ENCODE measurements at places on chromosomes 12 and 14. TPM values are rescaled to one million over a fixed set of nuclear protein-coding genes. Genes with fewer than 3 reads are reported as not detected.

- DNase-seq, result no peak
These were observed 101.1 kb downstream of the OTX2 start for GRCh38 chr14:56709201-56709600.

- no peak for DNase-seq
These were observed 248.0 kb downstream of the NPAS3 start for GRCh38 chr14:33186656-33187055.

DNA sequence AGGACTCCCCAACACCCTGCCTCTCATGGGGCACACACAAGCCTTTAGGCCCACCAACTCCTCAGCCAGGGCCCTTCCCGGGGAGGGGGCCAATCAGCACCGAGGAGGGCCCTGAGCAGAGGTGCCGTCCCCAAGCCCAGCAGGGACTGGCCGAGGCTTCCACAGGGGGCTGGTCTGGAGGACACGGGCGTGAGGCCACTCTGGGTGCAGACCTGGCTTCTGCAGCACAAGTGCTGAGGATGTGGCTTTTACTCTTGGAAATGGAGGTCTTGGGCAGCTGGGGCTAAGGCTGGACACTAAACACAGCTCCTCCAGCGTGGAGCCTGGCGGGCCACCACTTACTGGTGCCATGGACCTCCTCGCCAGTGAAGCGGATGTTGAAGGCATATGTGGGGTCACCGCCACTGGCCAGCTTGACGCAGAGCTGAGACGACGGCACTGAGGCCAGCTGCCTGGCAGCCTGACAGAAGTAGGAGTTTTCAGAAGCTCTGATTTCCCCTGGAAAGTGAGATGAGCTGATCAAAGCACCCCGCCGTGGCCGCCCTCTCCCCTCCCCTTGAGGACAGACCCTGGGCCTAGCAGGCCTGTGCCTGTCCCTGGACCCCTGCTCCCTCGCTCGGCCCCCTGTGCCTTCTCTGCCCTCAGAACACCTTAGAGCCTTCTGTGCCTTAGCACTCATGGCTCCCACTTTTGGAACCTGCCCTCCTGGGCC lies 44.0 kb downstream of the TRAFD1 start:
- DNase-seq, result no peak

DNA sequence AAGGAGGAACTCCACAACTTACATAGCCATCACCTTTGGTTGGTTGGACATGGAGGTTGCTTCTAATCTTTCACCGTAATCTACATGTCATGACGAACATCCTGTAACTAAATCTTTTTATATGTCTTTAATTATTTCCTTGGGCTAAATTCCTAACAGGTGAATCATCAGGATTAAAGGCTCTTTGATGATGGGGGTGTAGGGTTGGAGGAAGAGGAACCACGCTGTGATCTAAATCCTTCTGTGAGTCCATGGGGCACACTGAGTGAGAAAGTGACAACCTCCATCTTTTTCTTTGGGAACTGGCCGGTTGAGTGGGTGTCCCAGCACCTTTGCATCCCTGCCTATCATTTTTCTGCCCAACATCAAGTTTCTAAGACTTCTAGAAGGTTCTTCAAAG lies 31.1 kb upstream of the MAP1LC3B2 start:
- peak; percentile 43 for DNase-seq

- no peak for DNase-seq
These were observed 40.0 kb downstream of the MYBPC1 start for GRCh38 chr12:101634724-101635123.

DNA sequence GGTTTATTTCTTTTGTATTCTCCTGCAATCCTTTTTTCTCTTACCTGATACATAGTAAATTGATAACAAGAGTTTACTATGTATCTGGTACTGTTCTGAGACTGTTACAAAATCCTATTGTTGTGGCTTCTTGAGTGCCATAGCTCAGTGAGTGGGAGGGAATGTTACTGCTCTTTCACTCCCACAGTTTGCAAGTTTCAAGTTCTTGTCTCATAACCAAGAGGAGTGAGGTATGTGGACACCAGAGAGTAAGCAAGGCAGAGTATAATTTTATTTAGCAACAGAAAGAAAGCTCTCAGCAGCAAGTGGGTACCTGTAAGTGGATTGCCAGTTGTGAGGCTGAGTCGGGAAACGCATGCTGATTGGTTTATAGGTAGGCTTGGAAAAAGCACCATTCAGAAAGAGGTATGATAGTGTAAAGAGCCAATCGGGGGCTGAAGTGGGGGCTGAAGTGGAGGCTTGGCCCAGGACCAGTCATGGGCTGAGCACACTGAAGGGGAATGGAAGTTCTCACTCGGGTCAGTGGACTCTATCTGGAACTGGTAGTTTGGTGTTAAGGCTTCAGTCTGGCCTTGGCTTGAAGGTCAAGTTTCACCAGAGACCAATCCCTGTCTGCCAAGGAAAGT lies 850.8 kb downstream of the TMTC2 start:
- peak; percentile 0 for DNase-seq

- peak; percentile 47 for DNase-seq
These were observed 21.5 kb upstream of the IFNG start for GRCh38 chr12:68180792-68181744.

DNA sequence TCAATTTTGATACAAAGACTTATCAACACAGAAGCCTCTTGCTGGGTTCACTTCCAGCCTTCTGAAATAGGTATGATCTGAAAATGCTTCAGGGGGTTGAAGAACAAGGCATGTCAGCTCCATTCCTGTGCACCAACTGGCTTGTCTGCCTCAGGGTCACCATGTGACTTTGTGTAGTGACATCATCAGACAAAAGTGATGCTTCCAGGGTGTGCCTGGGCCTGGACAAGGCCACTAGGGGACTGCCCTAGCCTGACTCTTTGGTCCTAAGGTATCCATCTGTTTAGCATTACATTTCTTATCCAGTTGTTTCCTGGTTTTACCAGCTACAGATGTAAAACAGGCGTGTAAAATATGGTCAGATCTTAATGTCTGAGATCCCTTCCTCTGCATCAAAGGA lies 155.6 kb downstream of the CAND1 start:
- DNase-seq, result no peak

GRCh38 chr12:71721783-71722505 lies 32.7 kb upstream of the RAB21 start:
- no peak for DNase-seq

- no peak for DNase-seq
These were observed 488.5 kb upstream of the TBX3 start for GRCh38 chr12:115172521-115172920.

GRCh38 chr12:15892645-15893259 lies 10.6 kb downstream of the STRAP start:
- DNase-seq, result no peak

GRCh38 chr12:23211384-23212320 lies 586.7 kb downstream of the ETNK1 start:
- DNase-seq, result no peak

- no peak for DNase-seq
These were observed 119.2 kb upstream of the SCAF11 start for GRCh38 chr12:46109343-46110222.

GRCh38 chr14:96260341-96260821 lies 4.4 kb downstream of the BDKRB1 start:
- DNase-seq, result peak; percentile 93

DNA sequence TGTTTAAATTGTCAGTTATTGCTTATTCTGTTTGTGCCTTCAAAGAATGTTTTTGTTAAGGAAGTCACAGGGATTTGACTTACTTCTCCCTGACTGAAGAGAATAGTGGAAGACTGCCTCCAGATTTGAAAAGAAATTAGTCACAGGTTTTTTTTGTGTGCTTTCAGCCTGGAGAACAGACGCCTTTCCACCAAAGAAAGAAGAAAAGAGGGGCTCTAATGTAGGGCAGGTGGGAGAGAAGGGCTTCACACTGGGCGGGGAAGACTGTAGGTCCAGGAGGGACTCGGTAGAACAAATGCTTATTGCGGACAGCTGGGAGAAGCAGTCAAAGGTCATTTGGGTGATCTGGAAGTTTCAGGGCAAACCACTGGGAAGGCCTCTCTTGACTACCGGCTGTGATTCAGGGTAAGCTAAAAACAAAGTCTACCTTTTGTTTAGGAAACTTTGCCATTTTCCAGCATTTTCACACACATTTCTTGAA lies 76.8 kb downstream of the SAMD4A start:
- DNase-seq, result no peak

Gene ST8SIA1
- 10.1 TPM for total RNA-seq

Gene FGF23
- total RNA-seq, result 0.86 TPM

Gene SLC8A3
- 0.09 TPM for total RNA-seq

Gene GPX2
- not detected for total RNA-seq

Gene RGS6
- total RNA-seq, result 0.86 TPM

Gene POTEM
- not detected for total RNA-seq

Gene DNAI7
- total RNA-seq, result 0.57 TPM

Gene NEUROD4
- not detected for total RNA-seq

Gene ALG10
- total RNA-seq, result 8.4 TPM

Gene GDF3
- not detected for total RNA-seq

Gene RFLNA
- total RNA-seq, result 4.5 TPM

Gene MYO1H
- total RNA-seq, result 0.21 TPM
